ENCODE measurements at places on chromosomes 1 and 21.
A peak's percentile ranks its signal among the peaks of the same experiment; 100 is the strongest.

DNA sequence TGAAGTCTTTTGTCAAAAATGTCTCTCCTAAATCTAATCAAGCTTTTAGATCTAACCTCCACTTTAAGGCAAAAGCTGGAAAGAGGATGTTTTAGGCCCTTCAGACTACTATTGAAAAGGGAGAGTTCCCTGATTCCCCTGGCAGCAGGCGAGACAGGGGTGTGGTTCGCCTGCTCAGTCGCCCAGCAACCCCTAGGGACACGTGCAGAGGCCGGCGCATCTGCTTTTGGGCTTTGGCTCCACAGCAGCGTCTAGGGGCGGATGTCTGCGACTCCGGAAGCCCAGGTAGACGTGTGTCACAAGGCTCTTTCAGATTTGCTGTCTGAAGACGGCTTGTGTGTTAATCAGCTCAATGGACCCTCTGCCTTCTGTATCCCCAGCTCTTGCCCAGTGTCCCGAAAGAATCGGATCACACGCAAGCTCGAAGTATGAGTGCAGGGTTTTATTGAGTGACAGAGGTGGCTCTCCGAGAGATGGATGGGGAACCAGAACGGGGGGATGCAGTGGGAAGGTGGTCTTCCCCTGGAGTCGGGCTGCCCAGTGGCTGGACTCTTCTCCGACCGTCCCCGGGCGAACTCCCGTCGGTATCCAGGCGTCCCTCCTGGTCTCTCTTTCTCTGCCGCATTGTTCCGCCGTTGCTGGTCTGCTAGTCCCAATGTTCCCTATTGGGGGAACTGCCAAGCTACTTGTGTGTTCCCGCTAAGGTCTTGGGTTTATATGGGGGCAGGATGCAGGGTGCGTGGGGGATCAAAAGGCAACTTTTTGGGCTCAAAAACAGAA is 45.5 kb downstream of the OLFML2B start:
- no peak for DNase-seq

GRCh38 chr21:34526618-34527290 is 14.7 kb upstream of the KCNE1 start:
- DNase-seq, result peak; percentile 29

- DNase-seq, result no peak
Measured at GRCh38 chr1:39574646-39575045, 1.9 kb downstream of the PABPC4 start.

- no peak for DNase-seq
Measured at GRCh38 chr1:159705251-159705903, 9.0 kb downstream of the CRP start.

- DNase-seq, result no peak
Measured at GRCh38 chr1:107000902-107001301, 55.6 kb upstream of the PRMT6 start.

- no peak for DNase-seq
Measured at GRCh38 chr1:85576642-85577418, 3.7 kb upstream of the CCN1 start.

GRCh38 chr1:29236712-29237128 is 398 bp downstream of the PTPRU start:
- DNase-seq, result no peak
